ENCODE measurements at places on chromosomes 16 and 17. TPM values are rescaled to one million over a fixed set of nuclear protein-coding genes. Genes with fewer than 3 reads are reported as not detected.

DNA sequence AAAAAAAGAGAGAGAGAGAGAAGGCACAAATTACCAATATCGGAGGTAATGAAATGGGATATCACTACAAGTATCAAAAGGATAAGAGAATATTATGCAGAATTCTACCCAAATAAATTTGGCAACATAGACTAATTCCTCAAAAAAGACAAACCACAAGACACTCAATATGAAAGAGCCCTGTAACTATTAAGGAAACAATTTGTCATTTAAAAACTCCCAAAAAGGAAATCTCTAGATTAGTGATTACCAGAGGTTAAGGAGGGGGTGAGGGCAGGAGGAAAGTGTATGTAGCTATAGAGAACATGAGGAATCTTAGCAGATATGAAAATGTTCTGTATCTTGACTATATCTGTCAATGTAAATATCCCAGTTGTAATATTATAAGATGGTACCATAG, 54.0 kb downstream of the CFDP1 start:
- no peak for DNase-seq
- peaks cover 51% of the 10 kb centered on the region for H3K4me1 ChIP-seq
- H3K36me3 ChIP-seq: peaks cover 28% of the 10 kb centered on the region
- no peak overlapping the region for H3K27ac ChIP-seq

- H3K4me3 ChIP-seq: no peak overlapping the region
- no peaks in the 10 kb centered on the region for H3K4me1 ChIP-seq
- DNase-seq: no peak
These were observed 26.8 kb upstream of the ENDOV start for GRCh38 chr17:80388175-80388574.

- H3K36me3 ChIP-seq: no peaks in the 10 kb centered on the region
- no peak for DNase-seq
- no peak overlapping the region for H3K4me3 ChIP-seq
- peaks cover 74% of the 10 kb centered on the region for H3K4me1 ChIP-seq
These were observed 48.6 kb downstream of the GAS7 start for GRCh38 chr17:10149573-10150399.

GRCh38 chr17:72021417-72022041, 99.3 kb upstream of the SOX9 start:
- H3K27ac ChIP-seq: no peak overlapping the region
- no peak overlapping the region for H3K4me3 ChIP-seq
- no peak for DNase-seq
- no peaks in the 10 kb centered on the region for H3K36me3 ChIP-seq

- no peak for DNase-seq
- no peaks in the 10 kb centered on the region for H3K36me3 ChIP-seq
- peaks cover 14% of the 10 kb centered on the region for H3K4me1 ChIP-seq
- H3K27ac ChIP-seq: no peak overlapping the region
- H3K27me3 ChIP-seq: peaks cover 10% of the 10 kb centered on the region
- no peak overlapping the region for H3K4me3 ChIP-seq
These were observed 15.2 kb upstream of the ABCC3 start for GRCh38 chr17:50619489-50619888.

DNA sequence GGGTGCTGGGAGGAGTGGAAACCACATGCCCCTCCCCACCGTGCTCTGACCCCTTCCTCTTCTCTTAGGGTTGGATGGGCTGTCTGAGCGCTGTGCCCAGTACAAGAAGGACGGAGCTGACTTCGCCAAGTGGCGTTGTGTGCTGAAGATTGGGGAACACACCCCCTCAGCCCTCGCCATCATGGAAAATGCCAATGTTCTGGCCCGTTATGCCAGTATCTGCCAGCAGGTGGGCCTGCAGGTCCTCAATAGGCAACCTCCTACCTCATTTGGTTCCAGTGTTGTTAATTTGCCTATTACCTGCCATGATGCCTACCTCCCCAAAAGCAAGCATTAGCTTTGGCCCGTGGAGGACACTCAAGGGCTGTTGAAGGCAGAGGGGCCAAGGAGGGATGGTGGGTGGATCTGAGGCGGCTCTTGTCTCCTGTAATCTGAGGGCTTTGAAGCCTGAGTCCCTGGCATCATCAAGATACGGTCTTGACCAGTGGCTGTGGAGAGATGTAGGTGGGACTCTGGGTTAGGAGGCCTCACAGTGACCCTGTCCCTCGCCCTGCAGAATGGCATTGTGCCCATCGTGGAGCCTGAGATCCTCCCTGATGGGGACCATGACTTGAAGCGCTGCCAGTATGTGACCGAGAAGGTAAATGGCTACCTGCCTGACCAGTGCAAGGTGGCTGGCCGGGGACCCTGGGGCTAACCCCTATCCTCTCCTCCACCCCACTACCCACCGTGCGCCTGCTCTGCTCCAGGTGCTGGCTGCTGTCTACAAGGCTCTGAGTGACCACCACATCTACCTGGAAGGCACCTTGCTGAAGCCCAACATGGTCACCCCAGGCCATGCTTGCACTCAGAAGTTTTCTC, 3.4 kb downstream of the ALDOA start:
- peak overlapping the region; percentile 0 for H3K4me3 ChIP-seq
- DNase-seq: no peak
- H3K36me3 ChIP-seq: peaks cover 73% of the 10 kb centered on the region
- H3K27me3 ChIP-seq: no peaks in the 10 kb centered on the region
- no peak overlapping the region for H3K27ac ChIP-seq

DNA sequence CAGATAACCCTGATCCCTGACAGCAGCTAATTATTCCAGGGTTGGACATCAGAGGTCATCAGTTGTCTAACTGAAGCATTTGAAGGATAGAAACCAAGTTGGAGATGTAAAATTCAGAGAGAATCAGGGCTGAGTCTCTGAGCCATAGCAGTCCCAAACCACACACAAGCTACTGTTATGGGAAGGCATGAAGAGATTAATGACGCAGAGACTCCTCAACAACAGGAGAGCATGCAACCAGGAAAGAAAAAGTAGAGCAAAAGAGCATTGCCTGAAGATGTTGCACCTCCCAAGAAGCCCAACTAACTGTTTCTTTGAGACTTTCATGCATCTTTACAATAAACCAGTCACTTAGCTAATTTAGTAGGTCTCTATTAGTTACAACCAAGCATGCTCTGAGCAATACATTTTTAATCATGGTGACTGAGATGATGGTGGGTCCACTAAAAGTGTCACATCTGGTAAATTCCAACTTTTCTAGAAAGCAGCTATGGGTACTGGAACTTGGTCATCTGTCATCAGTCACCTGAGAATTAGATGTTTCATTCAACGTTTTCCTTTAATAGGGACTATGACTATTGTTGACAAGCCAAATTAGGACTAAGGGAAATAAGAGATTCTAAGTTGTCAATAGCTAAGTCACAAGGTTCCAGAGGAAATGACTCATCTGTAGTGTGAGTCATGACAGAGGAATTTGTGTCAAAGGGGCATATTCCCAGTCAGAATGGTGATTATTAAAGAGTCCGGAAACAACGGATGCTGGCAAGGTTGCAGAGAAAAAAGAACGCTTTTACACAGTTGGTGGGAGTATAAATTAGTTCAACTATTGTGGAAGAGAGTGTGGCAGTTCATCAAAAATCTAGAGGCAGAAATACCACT, 239.8 kb downstream of the CHD9NB start:
- H3K27ac ChIP-seq: peak overlapping the region; percentile 45
- H3K4me3 ChIP-seq: no peak overlapping the region
- H3K4me1 ChIP-seq: no peaks in the 10 kb centered on the region
- H3K36me3 ChIP-seq: no peaks in the 10 kb centered on the region
- H3K27me3 ChIP-seq: no peaks in the 10 kb centered on the region

DNA sequence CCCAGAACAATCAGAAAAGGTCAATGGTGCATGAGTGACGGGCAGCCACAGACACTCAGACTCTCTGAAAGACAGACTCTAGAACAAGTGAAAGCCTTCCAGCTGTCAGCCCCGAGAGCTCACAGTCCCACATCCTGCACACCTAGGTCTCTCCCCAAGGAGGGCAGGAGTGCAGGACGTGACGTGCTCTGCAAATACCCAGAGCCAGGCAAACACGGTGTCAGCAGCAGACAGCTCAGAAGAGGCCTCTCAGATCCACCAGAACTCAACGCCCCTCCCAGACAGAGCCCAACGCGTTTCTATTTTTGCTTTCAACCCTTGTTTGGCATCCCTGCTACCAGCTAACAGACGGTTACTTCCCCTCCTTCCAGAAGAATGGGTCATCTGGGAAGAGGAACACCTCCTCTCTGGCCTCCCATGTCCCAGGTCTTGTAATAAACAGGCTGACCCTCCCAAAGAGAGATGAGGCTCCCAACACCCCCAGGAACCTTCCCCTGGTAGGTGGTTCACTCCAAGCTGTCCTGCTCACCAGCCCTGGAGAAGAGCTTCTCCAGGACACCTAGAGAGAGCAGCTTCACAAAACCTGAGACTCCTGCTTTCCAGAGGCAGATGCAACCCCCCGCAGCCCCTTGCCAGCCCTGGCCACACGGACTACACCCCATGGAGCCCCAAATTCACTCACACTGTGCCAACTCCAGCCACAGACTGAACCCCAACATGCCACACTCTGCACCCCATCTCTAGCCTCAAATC, 7.6 kb downstream of the PITPNM3 start:
- no peak for DNase-seq
- H3K4me3 ChIP-seq: peak overlapping the region; percentile 14
- no peaks in the 10 kb centered on the region for H3K36me3 ChIP-seq

The TMEM88 gene
- total RNA-seq: 18.0 TPM

The NGFR gene
- 24.1 TPM for total RNA-seq
